Activated CD8-positive, alpha-beta memory T cell treated with anti-CD3 and anti-CD28 coated beads, Interleukin-2, amount 50 U/mL, for 48 hours (primary cell): ENCODE measurements at places on chromosomes 1 and 21.

DNA sequence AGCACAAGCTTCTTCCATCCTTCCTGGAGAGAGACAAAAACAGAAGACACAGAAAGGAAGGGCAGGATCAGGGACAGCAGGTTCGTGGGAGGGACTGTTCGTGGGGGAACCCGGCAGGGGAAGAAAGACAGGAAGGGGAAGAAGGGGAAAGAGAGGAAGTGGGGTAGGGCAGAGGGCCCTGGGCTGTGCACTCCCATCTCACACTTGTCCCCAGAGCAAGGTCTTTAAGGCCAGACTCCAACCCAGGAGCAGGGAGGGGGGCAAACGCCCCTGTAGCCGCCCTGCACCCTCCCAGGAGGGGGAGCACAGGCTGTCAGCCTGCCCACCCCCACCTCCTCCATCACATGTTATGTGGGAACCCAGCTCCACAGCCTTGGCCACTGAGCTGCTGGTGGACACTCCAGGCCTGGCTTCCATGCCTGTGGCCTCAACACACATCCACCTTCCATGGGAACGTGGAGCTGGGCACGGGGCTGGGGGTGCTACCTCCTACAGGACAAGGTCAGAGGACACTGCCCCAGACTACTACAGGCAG lies 9.3 kb downstream of the SLC19A1 start:
- peak; percentile 44 for DNase-seq

- no peak for DNase-seq
Measured at GRCh38 chr1:206713070-206713469, 28.4 kb downstream of the MAPKAPK2 start.

- peak; percentile 64 for DNase-seq
Measured at GRCh38 chr1:15272009-15272781, 25.2 kb downstream of the FHAD1 start.

- DNase-seq: no peak
Measured at GRCh38 chr21:9837946-9838737, 683.2 kb upstream of the TPTE start.

DNA sequence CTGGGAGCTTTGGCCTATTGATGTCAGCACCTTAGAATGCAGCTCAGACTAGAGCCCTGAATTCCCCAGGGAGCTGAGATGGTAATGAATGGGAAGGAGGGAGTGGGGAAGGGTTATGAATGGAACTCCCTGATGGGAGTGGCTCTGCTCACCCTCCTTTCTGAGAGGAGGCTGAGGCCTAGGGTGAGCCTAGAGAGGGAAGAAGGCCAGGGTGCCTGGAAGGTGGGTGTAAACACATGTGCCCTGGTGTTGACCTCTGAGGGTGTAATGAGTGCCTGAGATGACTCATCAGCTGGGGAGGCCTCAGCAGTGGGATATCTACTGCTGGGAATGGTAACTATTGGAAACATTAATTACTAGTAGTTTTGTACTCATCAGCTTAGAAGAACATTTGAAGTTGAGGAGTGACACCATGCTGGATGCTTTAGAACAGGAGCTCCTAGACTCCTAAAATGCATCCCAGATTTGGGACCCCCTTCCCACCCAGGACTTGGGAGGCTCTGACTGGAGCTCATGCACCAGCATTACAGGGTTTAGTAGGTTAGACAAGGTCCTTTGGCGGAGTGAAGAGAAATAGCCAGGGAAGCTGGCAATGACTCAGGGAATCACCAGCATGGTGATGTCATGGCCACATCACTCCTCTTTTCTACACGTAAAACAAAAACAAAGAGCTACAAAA lies 16.0 kb upstream of the PIGV start:
- no peak for DNase-seq

DNA sequence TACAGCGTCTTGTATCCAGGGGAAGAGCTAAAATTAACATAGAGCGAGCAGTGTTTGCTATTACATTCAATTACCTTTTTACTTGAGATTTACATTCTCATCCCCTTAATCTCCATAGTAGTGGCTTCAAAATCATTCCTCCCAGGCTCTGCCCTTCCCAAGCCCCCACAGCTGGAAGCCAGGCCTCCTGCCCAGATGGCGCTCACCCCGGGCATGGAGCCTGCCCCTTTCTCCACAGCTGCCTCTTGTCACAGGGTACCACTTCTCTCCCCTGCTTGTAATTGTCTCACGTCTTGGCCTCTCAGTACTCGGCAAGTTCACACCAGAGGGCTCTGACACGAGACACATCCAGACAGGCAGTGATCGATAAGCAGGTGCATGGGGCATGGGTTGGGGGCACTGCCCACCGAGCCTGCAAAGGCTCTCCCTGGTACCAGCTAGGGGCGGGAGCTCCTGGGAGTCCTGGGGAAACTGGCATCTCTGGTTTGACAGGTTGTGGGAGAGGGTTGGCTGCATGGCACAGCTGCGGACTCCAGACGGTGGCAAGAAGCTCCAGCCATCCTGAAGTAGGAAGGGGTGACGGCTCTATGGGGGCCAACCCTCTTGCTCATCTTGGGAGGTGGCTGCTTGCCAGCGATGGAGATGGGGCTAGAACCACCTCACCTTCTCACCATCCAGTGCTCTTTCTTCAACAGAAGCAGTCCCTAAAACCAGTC lies 20.1 kb downstream of the CASZ1 start:
- DNase-seq: no peak

DNA sequence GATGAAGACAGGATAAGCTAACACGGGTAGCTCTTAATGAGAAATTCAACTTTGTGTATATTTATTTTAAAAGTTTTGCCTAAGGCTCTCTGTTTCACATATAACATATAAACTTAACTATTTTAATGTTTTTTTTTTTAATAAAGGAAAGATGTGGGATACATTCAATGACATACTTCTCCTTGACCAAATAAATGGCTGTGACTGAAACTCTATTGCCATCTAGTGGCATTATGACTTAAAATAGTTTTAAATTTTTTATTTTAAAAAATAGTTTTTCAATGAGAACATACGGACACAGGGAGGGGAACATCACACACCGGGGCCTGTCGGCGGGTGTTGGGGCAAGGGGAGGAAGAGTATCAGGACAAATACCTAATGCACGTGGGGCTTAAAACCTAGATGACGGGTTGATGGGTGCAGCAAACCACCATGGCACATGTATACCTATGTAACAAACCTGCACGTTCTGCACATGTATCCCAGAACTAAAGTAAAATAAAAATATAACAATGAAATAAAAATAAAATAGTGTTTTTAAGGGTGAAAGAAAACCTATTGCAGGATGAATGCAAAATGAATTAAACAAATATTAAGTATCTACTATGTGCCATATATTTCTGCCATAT lies 83.4 kb downstream of the LYST start:
- no peak for DNase-seq

GRCh38 chr1:213968146-213968825 lies 19.5 kb upstream of the PROX1 start:
- no peak for DNase-seq

DNA sequence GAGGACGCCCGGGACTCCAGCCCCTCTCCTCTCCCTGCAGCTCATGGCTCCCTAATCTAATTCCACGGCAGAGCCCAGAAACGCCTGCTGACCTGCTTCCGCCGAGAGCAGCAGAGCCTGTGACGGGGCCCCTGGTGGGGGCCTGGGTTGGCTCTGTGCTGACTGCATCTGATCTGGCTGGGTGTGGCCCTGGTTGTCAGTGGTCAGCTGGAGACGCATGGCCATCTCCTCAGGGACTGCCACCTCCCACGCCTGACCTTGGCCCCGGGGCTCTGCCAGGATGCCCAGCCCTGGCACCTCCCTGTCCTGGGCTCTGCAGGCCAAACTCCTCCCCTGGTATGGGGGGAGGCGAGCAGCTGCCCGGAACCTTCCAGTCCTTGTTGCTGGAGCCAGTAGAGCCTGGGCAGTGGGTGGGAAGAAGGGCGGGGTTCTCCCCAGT lies 1.1 kb upstream of the PLCH2 start:
- no peak for DNase-seq

- DNase-seq: no peak
Measured at GRCh38 chr1:38062361-38063288, 16.0 kb upstream of the POU3F1 start.

GRCh38 chr1:201455098-201455497 lies 13.9 kb downstream of the PHLDA3 start:
- no peak for DNase-seq

GRCh38 chr1:50605186-50605875 lies 182.1 kb upstream of the DMRTA2 start:
- DNase-seq: no peak

GRCh38 chr1:94063379-94063778 lies 57.6 kb downstream of the ABCA4 start:
- DNase-seq: no peak

DNA sequence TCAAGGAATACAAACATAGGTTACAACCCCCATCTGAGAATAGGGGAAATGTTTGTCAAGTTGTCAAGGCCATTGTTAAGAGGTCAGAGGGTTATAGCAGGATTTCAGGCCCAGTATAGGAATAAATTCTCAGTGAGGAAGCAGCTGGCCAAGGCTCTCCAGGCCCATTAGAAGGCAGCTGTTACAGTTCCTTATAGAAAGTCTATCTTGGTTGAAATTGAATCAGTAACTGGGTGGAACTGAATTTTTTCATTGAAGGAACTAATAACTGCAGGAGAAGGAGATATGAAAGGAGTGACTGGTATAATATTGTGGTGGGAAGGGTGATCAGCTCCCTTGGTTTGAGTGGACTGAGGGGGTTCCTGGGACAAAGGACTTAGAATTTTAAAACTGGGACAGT lies 134.1 kb downstream of the CYYR1 start:
- DNase-seq: no peak

- DNase-seq: no peak
Measured at GRCh38 chr21:31180256-31181081, 142.2 kb upstream of the KRTAP19-8 start.

DNA sequence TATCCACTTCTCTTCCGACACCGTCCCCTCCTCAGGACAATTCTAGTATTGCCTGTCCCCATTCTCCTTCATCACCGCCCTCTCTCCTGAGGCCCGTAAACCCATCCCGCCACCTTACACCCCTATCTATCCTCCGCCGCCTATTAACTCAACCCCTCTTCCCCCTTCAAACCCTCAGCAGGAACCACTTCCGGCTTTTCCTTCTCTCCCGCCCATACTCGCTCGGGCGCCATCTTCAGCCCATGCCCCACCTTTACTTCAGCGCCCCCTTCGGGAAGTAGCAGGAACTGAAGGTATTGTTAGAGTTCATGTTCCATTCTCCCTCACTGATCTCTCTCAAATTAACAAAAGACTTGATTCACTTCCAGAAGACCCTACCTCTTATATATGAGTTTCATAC lies 31.6 kb downstream of the VN1R5 start:
- DNase-seq: peak; percentile 29

- DNase-seq: no peak
Measured at GRCh38 chr1:162704673-162705424, 72.6 kb downstream of the DDR2 start.

GRCh38 chr1:183473217-183473536 lies 878 bp downstream of the SMG7 start:
- DNase-seq: no peak

- DNase-seq: no peak
Measured at GRCh38 chr1:19204446-19205266, 5.4 kb downstream of the UBR4 start.

GRCh38 chr1:35488336-35488735 lies 68.9 kb downstream of the KIAA0319L start:
- no peak for DNase-seq

- DNase-seq: no peak
Measured at GRCh38 chr1:182731852-182732575, 47.6 kb upstream of the RGS8 start.

GRCh38 chr21:26843933-26844257 lies 1.3 kb downstream of the ADAMTS1 start:
- DNase-seq: no peak

DNA sequence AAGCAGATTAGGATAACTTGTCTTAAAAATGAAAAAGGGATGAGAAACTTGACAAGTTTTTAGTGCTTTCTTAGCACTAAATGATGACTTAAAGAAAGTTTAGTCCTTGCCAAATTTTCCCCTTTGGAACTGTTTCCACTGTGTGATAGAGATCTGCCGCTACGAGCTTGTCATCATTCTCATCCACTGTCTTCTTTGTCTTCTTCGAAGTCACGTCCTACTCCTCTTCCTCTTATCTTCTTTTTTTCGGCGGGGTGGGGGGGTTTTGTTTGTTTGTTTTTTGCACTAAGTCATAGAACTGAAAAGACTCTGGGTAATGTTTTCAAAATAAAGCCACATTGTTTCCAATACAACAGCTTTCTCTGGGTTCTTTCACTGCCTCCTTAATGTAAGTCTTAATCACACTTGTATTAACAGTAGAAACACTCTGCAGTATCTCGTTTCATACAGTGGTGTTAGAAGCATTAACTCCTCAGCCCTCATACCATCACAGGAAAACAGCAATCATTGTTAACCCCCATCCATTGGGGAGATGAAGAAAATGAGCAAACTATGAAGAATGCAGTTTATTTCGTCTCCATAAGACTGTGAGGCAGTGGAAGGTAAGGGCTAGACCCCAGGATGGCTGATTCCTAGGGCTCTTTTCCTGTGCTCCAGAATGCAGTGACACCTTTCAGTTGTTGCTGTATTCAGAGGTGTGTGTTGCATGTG lies 81.8 kb downstream of the OLFML2B start:
- DNase-seq: no peak

DNA sequence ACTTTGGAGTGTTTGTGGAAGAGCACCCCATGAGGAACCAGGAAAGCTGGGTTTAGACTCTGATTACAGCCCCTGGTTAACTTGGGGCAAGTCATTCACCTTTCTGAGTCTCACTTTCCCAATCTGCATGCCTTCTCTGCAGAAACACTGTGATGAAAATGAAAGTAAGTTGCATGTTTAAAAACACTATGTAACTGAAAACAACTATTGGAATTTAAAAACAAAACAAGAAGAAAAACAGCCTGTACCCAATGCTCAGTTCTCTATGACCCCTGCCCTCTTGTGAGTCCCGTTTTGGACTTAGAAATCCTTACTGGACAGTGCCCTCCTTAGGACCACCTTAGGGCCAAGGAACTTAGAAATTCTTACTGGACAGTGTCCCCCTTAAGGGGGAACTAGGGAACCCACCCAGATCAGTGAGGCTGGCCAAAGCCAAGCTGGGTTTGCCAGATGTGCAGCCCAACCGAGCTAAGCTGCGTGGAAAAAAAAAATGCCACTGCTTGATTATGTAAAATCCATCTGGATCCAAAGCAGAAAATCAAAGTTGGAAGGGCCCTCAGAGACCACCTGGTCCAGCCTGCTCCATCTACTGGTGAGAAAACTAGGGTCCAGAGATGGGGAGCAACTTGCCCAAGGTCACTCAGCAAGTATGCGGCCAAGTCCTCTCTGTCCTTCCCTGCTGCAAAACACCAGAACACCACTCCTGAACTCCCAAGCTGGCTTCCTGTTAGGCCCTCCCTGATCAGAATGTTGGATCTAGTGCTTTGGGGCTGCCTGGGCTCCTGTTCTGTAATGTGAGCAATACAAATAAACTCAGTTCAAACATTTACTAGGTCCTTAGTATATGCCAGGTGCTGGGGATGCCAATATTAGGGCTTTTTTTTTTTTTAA lies 77.7 kb downstream of the MRPL37 start:
- DNase-seq: no peak
